ENCODE measurements at places on chromosomes 7 and 10.
A peak's percentile ranks its signal among the peaks of the same experiment; 100 is the strongest.

GRCh38 chr7:130831322-130831721 is 97.3 kb upstream of the KLF14 start:
- no peak for DNase-seq

GRCh38 chr7:69898189-69898588 is 299.9 kb downstream of the AUTS2 start:
- DNase-seq: no peak

- no peak for DNase-seq
Observed at GRCh38 chr10:118805146-118805545, 50.4 kb upstream of the CACUL1 start.

GRCh38 chr10:48981310-48981907 is 41.8 kb upstream of the LRRC18 start:
- peak; percentile 51 for DNase-seq

- no peak for DNase-seq
Observed at GRCh38 chr7:138033241-138033640, 31.4 kb upstream of the CREB3L2 start.

GRCh38 chr7:130281260-130281659 is 11.7 kb upstream of the CPA4 start:
- DNase-seq: no peak

DNA sequence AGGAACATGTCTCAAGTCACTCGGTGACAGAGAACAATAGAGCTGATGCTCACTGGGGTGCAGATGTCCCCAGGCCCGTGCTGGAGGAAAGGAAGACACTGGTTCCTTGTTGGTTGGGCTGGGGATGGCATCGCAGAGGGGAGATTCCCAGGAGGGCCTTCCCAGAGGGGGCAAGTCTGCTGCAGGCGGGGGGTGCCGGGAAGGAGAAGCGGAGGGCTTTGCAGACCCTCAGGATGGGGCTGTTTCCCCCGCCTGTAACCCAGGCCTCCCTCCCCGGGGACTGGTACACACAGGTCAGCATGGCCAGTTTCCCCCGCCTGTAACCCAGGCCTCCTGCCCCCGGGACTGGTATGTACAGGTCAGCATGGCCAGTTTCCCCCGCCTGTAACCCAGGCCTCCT is 283.8 kb downstream of the DNAJB6 start:
- DNase-seq: no peak

GRCh38 chr7:29866490-29866930 is 60.2 kb downstream of the WIPF3 start:
- DNase-seq: no peak

- no peak for DNase-seq
Observed at GRCh38 chr10:73506491-73506890, 10.7 kb upstream of the PPP3CB start.

DNA sequence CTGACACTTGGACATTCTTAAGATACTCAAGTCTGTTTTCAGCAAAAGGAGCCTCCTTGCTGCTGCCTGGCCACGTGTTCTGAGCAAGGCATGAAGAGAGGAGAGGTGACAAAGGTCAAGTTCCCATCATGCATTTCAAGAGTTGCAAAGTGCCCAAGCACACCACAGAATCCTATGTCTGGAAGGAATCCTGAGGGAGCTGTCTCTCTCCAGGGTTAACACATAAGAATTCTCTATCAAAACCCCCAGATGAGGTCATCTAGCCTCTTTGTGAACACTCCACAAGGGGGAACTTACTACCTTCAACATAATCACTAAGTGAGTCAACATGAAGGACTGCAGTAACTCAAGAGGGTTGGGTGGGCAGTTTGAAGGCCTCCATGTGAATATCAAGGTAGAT is 155.5 kb downstream of the RNF216 start:
- no peak for DNase-seq

GRCh38 chr10:133419211-133419950 is 5.0 kb downstream of the SPRN start:
- DNase-seq: no peak

- no peak for DNase-seq
Observed at GRCh38 chr7:70703785-70704184, 428.2 kb upstream of the GALNT17 start.

DNA sequence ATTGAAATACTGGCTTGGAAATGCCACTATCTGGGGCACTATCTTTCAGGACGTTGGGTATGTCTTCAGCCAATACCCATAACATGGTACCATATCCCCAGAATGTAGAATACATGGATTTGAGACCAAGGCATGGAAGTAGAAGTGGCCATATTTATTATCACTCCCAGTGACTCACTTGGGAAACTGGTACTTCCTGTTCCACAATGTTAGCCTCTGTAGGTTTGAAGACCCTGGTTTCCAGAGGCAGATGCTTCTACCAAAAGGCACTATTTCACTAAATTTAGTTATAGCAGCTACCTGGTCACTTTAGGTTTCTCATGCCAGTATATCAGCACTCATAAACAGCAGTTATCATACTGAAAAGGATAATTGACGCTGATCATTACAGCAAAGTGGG is 184.2 kb downstream of the CCDC71L start:
- DNase-seq: no peak

DNA sequence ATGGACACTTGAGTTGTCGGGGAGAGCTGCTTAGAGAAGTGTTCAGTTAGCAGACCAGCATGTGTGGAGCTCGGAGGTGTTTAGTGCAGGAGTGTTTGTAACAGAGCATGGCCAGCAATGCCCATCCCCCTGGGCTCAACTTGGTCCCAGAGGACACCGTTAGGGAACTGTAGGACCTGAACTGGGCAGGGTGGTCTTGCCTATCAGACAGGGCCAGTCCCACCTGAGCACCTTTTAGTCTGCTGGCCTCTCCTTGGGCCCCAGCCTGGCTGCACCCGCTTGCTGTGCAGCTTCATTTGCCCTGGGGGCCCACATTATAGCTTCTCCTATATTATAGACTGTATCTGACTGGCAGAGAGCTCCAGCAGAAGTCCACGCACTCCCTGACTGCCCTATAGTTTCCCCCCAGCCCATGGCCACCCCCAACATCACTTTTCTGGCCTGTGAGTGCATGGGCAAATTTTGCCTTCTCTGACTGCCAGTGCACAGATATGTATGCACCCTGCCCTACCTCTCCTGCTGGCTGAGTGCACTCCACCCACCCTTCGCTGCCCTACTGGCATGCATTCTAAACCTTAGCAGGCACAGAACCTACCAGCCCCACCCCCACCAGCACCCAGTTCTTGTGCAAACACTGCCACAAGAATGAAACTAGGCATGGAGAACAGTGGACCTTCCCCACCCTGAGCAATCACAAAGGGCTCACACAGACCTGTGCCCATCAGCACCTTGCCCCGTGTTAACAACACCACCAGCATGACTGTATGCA is 1030.6 kb upstream of the GHITM start:
- DNase-seq: no peak

GRCh38 chr7:112414855-112415490 is 35.3 kb upstream of the IFRD1 start:
- no peak for DNase-seq

- no peak for DNase-seq
Observed at GRCh38 chr7:104135760-104136558, 71.9 kb downstream of the ORC5 start.

Data from stimulated activated CD4-positive, alpha-beta T cell treated with anti-CD3 and anti-CD28 coated beads, Interleukin-2, amount 100 ng/mL, for 24 hours (primary cell).